ENCODE measurements at places on chromosomes 3 and 15.

DNA sequence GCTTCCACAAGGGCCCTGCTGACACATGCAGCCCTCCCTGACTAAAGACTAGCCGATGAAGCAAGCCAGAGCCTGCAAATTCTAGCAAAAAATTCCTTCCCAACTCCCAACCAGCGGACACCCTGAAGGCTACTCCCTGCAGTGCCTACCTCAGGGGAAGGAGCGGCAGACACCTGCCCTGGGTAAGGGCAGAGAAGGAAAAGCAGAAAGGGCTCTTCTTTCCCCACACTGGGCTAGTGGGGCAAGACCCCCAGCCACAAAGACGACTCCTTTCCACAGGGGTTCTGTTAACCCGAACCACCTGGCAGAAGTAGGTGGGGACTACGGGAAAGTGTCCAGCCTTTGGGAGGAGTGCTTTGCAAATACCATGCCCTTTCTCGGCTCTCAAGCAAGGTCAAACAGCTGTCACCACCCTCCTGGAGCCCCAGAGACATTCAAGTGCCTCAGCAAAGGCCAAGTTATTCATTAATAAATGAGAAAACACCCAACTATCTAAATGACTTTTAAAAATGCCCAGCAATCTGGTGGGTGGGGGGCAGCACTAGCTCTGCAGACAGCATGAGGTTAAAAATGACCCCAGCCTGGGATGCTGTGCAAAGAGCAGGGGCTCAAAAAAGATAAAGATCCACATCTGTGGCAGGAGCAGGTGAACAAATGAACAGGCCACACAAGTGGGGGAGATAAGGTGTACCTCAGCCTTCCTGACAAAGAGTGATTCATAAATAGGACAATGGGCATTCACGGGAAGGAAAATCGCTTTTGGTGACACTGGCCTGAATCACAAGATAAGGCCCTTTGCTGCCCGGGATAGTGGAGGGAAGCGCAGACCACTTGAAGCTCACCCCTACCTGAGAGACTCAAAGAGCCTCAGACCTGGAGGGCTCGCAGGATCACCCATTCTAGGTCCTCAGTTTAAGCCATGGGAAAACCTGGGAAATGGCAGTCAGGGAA, 33.0 kb downstream of the CCDC12 start:
- no peak for DNase-seq

DNA sequence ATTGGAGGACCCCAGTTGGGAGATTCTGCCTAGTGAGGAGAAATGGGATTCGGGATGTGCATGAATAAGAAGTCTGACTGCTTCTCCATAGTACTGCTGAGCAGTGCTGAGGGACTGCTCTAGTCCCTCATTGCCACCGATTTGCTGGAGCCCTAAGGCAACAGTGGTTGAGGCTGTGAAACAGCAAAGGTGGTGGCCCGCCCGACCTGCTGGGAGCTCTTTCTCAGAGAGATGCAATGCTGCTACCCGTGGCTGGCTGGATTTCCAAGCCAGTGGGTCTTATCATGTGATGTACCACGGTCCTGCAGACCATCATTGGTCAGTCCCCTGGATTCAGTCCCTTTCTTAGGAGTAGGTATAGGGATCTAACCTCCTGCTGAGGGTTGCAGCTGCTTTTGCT, 42.6 kb upstream of the GCSAM start:
- no peak for DNase-seq

GRCh38 chr3:42519568-42519962, 17.1 kb downstream of the VIPR1 start:
- DNase-seq, result no peak

DNA sequence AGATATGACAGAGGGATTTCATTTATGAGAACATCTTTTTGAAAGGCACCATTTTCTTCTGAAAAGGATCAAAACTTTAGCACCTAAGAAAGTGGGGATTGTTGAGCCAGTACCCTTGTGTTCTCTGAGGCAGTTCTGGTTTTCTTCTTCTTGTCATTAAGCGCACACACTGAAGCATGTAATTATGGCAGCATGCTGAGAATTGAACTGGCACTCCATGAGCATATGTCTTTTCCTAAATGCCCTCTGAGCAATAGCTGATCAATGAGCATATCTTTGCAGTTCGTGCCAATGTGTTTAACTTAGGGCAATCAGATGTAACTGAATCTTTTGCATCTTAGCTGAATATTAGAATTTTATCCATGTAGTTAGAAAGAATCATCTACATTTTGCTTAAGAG, 53.9 kb upstream of the VGLL3 start:
- DNase-seq, result no peak

DNA sequence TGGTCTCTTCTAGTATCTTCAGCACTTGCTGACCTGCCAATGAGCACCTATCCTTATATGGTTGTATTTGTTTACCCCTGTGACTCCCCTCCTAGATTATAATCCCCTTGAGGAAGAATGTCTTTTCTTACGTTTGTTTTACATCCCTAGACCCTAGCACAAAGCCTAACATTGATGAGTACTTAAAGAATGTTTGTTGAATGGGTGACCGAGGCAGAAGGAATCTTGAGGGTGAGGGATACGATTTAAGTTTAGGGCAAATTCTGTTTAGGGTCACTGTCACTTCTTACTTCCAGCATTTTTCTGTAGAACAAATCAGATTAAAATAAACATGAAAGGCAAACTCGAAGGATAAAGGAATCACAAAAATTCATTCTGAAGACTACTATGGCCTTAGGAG, 80.9 kb upstream of the FAM98B start:
- no peak for DNase-seq

- DNase-seq, result no peak
Observed at GRCh38 chr3:38588995-38589937, 60.2 kb downstream of the SCN5A start.

DNA sequence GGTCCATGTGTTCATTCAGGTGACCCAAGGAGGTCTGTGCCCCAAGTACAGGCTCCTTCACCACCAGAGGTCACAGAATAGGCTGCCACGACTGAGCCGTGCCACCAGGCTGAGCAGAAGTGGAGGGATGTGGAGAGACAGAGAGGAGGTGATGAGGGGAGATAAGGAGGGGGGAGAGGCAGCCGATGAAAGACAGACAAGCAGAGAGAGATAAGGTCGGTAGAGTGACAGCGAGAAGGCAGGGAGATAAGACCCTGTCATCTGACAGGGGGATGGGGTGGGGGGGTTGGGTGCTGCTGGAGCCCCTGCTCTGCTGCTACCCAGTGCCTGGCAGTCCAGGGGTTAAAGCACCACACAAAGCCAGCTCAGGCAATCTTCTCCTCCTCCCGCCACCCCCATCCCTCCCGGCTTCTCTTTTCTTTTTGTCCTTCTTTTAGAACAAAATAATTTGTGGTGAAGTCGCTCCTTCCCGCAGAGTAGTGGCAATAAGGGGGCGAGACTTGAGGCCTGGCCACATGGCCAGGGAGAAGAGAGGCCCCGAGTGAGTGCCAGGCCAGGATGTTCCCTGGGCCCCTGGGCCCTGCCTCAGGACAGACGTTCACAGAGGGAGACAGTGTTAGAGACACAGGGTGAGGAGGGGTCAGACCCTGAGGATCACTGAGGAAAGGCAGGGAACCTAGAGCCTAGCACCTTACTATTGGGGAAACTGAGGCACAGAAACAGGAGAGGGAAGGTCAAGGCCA, 67.9 kb downstream of the CACNA2D2 start:
- DNase-seq, result no peak

DNA sequence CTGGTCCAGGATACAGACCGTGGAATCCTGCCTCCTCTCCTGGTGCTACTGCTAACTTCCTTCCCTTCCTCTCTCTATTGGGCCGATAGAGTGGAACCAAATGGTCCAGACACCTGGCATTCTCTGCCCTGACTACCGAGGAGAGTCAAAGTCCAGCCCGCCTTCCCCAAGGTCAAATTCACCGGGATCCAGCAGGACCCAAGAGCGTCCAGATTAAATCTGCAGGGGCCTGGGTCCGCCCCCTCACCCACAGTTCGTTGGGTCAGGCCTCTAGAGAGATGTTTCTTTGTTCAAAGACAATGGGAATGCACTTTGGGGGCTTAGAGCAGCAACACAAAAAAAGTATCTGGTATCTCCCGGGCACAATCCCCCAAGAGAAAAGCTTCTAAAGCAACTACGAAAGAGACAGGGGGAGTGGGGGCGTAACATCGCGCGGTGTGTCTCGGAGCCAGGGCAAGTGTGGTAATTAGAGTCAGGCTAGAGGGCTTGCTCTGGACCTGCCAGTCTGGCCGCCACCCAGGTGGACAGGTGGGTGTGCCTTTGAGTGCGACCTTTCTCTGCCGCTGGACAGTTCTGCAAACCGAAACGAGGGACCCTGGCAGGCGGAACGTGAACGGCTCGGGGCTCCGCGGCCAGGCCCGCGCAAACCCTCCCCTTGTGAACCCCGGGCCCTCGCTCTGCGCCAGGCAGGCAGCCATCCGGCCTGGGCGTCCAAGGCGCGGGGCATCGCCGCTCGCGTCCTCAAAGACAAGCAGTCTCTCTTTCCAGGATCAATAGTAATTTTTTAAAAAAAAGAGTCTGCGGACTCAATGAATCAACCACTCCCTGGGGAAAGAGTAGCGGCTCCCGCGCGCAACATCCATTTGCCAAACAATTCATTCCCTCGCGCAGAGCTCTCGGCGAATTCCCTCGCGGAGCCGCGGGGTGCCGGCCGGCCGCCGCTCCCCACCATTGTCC, 806 bp downstream of the KLHL25 start:
- no peak for DNase-seq

- no peak for DNase-seq
Observed at GRCh38 chr3:194757647-194758061, 72.0 kb downstream of the FAM43A start.

DNA sequence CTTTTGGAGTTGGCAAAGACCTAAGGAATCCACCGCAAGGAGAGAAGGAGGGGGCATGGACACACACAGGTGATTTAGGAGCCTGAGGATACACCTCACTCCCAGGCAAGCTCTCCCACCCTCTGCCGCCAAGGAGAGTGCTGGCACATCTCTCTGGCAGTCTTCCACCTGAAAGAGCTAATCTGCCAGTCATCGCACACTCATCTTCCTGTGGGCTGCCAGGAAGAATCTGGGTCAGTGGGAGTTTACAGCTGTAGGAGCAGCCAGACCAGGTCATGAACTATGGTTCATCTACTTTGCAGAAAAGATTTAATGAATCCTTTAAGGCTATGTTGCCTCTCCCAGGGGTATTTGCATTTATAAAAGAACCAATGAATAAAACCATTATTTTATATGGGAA, 170.6 kb upstream of the TSC22D2 start:
- DNase-seq, result no peak

DNA sequence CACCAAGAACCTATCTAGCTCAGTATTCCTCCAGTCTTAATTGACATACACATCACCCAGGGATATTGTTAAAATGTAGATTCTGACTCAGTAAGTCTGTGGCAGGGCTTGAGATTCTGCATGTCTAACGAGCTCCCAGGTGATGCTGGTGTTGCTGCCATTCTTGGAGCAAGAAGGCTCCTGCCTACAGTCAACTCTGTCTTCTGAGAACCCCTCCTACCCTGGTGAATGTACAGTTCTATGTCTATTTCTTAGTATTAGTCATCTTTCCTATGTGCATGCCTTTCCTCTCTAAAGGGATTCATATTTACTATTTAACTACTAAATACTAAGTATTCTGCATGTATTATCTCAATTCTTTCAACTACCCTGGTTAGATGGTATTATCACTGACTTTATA, 268.7 kb downstream of the EDEM1 start:
- no peak for DNase-seq

DNA sequence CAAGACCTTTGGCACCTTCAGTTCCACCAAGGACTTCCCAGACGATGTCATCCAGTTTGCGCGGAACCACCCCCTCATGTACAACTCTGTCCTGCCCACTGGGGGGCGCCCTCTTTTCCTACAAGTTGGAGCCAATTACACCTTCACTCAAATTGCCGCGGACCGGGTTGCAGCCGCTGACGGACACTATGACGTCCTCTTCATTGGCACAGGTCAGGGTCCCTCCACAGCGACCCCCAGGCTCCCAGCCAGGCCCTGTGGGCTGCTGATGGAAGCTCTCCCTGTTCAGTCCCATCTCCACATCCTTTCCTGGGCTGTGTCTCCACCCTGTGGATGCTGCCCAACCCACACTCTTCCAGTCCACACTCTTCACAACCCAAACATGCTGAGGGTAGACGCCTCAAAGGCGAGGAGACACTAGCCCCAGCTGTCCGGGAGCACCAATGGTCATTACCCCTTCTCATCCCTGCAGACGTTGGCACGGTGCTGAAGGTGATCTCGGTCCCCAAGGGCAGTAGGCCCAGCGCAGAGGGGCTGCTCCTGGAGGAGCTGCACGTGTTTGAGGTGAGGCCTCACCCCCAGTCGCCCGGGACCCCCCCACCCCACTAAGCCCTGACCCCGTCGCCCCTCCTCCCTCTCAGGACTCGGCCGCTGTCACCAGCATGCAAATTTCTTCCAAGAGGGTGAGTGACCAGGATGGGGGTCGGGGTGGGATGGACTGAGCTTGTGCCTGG, 4.3 kb upstream of the LSMEM2 start:
- no peak for DNase-seq

- no peak for DNase-seq
Observed at GRCh38 chr3:10702961-10703740, 112.9 kb upstream of the SLC6A11 start.

DNA sequence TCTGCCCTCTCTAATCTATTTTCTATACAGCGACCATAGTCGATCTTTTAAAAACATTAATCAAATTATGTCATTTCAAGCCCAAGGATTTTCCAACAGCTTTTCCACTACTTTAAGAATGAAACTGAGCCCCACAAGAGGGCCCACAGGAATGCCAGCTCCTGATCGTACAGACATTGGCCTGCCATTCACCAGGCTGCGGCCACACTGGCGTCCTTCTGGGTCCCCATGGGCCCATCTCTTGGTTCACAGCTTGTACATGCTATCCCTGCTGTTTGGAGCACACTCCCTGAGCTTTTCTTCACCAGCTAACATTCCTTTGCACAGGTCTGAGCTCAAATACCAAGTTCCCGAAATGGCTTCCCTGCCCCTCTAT, 149.6 kb downstream of the MYLK start:
- no peak for DNase-seq

GRCh38 chr15:89893696-89894447, at the start of gene AP3S2:
Gene AP3S2 (minus strand): TSS chr15:89893994. CDS start chr15:89893949, 45 bp downstream.
- peak; percentile 75 for DNase-seq

- no peak for DNase-seq
Observed at GRCh38 chr15:90261811-90262210, 3.7 kb upstream of the NGRN start.

DNA sequence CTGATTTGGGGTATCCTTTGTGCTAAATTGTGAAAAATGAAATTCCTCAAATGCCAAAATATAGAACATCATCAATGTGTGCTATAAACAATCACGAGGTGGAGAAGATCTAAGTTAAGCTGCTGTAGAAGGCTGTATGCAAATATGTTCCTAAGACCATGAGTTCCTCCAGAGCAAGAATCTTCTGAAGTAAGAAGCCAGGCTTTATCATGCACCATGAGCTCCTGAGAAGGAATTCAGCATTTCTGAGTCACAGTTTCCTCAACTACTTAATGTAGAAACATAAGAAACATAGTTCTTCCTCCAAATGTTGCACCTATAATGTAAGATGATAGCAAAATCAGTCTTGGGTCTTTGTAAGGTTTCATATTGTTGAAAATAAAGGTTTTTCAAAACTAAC, 241.7 kb upstream of the MDFIC2 start:
- DNase-seq, result no peak

GRCh38 chr3:24264748-24265158, 229.9 kb downstream of the THRB start:
- DNase-seq, result no peak
